Activated CD8-positive, alpha-beta memory T cell treated with anti-CD3 and anti-CD28 coated beads for 48 hours (primary cell): ENCODE measurements at places on chromosomes 6 and 20.

DNA sequence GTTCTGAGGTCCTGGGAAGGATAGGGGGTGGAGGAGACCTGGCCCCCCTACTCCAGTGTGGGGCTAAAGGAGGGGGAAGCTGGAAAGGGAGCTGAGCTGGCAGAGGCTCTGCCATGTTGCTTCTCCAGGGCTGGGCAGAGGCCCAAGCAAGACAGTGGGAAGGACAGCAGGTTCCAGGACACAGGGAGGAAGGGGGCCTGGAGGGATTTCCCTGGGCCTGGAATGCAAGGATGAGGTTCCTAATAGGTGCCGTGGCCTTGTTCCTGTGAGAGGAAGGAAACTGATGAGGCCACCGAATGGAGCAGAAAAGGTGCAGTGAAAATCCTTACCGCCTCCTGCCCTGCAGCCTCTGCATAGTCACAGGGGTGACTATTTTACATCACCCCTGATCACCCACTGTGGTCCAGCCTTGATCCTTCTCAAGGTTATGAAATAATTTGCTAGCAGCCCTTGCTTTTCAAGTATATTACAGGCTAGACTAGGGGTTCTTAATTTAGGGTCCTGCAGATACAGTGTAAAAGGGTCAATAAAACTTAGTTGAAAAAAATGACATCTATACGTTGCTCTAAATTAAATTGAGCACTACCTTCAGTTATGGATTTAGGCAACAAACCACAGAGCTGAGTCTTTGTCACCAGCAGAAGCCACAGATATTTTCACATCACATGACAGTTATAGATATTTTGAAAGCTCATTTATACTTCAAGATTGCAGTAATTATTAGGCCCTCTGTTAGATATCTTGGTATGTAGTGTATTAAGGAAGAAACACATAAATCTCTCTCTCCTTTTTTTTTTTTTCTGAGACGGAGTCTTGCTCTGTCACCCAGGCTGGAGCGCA is 45.7 kb upstream of the RNF24 start:
- no peak for DNase-seq

- no peak for DNase-seq
Measured at GRCh38 chr6:74137911-74138310, 441.9 kb downstream of the CD109 start.

DNA sequence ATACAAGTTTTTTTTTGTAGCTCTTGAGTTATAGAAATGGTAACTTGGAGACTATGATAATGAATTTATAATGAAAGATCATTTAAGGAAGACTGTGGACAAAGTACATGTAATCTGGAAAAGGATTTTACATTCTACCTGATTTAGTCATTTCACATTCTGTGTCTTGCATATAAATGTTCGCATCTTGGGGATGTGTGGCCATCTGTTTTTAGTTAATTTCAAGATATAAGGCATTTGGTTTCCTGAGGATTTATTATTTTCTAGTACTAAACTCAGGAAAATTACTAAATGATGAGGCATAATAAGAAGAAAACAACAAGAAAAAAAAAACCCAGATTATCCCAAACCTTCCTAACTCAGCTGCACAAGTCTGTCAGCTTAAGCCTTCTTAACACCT is 112.7 kb upstream of the PRL start:
- DNase-seq: no peak

DNA sequence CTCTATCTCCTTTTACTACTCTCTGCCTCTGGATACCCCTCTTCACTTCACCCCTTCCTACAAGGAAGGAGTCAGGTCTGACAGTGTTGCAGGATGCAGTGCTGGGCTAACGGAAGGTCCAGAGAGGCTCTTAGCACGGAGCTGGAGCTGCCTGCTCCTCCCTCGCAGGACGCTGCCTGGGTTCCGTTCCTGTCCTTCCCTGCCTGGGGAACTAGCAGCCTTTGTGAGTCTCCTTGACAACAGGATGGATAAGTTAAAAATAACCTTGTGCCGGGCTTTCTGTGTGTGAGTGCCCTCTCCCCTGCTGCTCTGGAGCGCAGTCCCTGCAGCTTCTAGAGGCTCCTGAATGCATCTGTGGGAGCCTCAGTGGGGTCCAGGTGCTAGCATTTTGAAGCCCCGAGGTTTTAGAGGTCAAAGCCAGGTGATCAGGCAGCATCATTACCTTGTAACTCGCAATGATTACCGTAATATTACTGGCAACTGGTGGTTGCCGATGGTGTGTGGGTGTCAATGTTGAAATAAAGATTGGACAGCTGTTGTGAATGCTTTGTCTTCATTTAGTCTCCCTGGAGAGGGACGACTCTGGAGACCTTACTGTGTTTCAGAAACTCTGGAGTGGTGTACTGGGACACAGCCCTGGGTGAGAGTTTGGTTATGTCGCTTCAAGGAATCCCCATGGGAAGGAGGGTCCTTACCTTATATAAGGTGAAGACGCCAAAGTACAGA is 44.4 kb downstream of the CDS2 start:
- no peak for DNase-seq

GRCh38 chr6:79431537-79431933 is 105.7 kb downstream of the LCA5 start:
- DNase-seq: no peak

DNA sequence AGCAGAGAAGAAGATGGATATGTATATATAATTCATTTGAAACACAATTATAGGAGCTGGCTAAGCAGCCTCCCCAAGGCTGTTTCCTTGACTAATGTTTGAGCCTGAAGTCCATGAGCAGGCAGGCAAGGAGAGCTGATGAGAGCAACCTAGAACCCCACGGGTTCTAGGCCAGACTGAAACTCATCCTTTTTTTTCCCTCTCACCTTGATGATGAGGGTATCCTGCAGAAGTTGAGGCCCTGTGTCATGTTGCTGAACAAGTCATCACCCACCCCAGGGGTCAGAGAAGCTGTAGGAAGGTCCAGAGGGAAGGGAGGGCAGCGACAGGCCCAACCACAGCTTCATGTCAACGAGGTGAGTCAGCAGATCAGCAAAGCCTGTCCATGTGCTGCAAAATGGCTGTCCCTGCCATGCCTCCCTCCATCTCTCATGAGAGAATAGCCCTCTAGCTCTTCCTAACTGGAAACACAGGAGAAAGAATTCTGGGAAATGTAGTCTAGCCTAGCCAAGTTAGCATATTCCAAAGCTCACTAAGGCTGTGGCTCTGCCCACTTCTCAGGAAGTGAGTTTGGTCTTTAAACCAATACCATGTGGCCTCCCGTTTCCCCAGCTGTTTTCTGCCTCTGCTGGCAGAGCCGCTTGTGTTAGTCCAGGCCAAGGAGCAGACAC is 91.3 kb upstream of the DTNBP1 start:
- no peak for DNase-seq

DNA sequence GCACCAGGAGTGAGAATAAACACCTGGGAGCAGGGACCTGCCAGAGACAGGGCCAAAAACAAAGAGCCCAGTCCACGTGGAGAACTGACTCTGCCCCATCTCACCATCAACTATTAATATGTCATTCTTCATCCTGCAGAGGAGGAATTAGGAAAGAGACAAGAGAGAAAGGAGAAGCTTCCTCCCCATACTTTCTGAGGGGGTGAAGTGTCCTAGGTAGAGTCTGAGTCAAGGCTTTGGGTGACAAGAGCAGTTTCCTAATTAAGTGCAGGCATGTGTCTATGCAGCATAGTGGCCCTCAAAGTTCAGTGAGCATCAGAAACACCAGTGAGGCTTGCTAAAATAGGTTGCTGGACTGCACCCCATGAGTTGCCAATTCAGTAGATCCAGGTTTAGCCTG is 40.7 kb upstream of the BMP2 start:
- DNase-seq: no peak

DNA sequence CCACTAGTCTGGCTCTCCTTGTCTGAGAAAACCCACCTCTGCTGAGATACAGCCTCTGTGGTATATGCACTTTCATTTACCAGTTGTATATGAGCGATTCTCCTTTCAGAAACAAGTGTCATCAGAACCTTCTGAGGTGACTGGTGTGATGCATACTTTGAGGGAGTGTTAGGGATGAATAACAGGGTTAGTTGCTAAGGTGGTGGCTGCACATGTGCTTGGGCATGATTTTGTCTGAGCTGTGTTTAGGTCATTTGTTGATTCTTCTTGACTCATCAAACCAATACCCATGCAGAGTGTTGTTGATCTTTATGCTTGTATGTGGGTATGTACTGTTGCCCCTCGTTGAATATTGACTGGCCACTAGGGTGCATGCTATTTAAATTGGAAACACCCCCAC is 25.7 kb downstream of the DTD1 start:
- no peak for DNase-seq

DNA sequence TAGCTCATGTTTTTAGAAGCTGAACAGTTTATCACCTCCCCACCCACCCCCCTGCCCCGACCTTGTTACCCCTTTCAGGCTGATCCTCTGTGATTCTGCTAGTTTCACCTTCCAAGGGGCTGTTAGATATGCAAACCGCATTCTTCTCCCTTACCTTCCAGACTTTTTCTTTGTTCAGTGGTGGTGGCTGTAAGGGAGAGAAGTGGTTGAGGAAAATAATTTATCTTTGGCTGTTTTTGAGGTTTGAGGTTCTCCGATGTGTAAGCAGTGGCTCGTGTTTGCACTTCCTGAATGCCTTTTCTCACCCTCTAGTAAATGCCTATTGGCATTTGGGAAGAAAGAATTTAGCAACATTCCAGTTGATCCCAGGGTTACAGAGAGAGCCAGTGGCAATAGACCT is 69.4 kb upstream of the KCNG1 start:
- DNase-seq: no peak

DNA sequence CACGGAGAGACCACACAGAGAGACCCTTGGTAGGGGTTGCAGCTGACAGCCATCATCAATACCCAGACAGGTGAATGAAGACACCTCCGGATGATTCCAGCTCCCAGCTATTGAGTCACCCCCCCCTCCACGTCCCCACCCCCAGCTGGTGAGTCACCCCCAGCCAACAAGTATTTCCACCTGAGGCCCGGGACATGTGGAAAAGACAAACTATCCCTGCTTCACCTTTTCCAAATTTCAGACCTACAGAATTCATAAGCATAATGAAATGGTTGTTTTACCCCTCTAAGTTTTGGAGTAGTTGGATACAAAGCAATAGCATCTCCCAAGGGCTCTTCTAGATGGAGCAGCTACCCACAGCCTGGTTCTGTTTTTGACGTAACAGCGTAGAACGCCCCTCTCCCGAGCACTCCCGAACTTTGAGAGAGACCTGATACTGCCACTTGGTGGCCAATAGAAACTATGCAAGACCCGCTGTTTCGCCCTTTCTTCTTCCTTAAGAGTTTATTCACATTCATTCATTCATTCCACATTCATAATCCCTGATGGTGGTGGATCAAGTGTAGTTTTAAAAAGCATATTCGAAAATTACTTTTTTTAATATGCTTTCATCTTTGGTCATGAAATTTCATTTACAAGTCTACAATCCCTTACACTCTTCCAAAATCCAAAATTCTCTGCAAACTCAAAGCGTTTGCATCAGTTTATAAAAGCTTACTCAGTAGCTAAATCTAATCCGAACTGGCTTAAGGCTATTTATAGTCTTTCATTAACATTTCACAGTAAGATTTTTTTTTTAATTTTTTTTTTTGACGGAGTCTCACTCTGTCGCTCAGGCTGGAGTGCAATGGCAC is 15.1 kb upstream of the PPP1R16B start:
- DNase-seq: no peak

- no peak for DNase-seq
Measured at GRCh38 chr20:438571-439469, 23.5 kb downstream of the TBC1D20 start.

- DNase-seq: no peak
Measured at GRCh38 chr6:166655713-166656229, 28.7 kb upstream of the RPS6KA2 start.

DNA sequence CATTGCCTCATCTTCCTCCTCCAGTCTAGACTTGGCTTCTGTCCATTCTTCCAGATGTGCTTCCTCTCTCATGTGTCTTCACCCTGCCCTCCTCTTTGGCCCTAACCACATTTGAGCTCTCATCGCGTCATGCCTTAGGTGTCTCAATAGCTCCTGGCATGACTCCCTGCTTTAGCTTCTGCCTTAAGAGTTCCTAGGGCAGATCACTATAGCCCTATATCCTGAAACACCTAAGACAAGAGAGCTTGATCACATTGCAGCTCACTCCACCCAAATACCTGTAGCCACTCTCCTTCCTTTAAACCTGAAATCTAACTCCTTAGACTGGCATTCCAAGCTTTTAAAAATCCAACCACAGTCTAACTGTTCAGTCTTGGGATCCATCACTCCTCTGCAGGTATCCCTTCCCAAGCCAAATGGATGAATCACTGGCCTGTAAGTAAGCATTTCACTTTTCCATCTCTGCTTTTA is 69.0 kb upstream of the STXBP5 start:
- DNase-seq: no peak

DNA sequence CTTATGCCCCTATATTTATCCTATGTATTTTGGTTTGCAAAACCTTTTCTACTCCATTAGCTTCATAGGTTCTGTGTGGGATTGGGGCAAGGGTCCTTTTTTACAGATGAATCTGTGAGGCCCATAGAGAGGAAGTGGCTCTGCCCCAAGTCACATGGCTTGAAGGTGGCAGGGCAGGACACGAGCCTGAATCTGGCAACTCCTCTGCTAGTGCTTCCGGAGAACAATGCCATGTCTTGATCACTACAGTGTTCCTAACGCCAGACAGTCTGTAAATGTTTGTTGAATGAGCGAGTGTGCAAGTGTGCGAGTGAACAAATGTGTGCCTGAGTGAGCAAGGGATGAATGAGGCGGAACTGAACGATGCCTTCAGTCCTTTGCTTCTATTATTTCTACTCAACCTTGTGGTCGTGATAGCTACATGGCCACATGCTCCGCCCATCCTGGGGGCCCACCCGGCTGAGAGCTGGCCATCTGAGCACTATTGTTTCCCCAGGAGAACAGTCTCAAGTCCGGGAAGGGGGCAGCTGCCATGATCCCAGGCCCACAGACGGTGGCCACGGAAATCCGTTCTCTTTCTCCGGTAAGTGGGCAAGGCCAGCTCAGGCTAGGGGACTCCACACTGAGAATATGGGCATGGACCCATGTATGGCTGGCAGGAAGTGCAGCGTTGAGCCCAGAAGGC is 17.8 kb upstream of the AAR2 start:
- DNase-seq: no peak

- no peak for DNase-seq
Measured at GRCh38 chr6:68639826-68640490, 4.9 kb downstream of the ADGRB3 start.

GRCh38 chr6:12163149-12163548 is 127.0 kb upstream of the EDN1 start:
- DNase-seq: no peak

DNA sequence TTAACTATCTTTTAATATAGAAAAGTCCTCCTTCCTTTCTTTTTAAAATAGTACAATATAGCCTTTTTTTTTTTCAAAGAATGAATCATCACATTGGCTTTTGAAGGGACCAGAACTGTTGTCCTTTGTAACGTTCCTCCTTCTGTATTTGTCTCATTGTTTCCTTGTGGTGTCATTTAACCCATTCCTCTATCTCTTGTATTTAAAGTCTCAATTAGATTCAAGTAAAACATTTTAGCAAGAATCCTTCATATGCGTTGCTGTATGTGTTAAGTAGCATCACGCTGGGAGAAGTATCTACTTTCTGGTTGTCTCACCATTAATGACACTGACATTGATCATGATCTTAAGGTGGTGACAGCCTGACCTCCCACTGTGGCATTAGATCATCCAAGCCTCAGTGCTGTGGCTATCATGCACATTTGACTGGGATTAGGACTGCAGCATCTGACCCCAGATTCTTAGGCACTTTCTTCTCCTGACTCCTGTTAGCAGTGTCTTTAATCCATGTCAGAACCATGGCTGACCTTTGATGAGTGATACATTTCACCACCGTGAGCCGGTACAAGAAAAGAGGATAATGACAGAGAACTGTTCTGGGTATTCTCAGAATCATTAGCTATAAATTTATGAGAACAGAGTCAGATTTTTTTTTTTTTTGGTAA is 67.5 kb upstream of the TFB1M start:
- no peak for DNase-seq

GRCh38 chr6:162721404-162721687 is 6.2 kb downstream of the PRKN start:
- DNase-seq: no peak
